Fibroblast of villous mesenchyme (primary cell): ENCODE measurements at places on chromosomes 16 and 17. TPM values are rescaled to one million over a fixed set of nuclear protein-coding genes. Genes with fewer than 3 reads are reported as not detected.

The ADGRG3 gene
- total RNA-seq = not detected in 2 replicates

The XAF1 gene
- 45.8 and 58.3 TPM in 2 replicates for total RNA-seq

The SOX15 gene
- total RNA-seq = under 0.01 and 0.64 TPM in 2 replicates

The UTS2R gene
- not detected in 2 replicates for total RNA-seq

The ANKS4B gene
- total RNA-seq = not detected in 2 replicates

The EIF4A3 gene
- total RNA-seq = 73.8 and 84.6 TPM in 2 replicates

The WFIKKN2 gene
- total RNA-seq = under 0.01 TPM in 2 replicates

The FDXR gene
- 19.6 and 20.7 TPM in 2 replicates for total RNA-seq

The LDHD gene
- 0.64 and 0.86 TPM in 2 replicates for total RNA-seq

The RPH3AL gene
- 1.3 and 1.6 TPM in 2 replicates for total RNA-seq
